ENCODE measurements at places on chromosomes 13 and 19. TPM values are rescaled to one million over a fixed set of nuclear protein-coding genes. Genes with fewer than 3 reads are reported as not detected.

Gene PCDH8
- total RNA-seq, result not detected

Gene ERICH6B
- not detected for total RNA-seq

Gene IGFL3
- not detected for total RNA-seq

Gene DKKL1
- total RNA-seq, result 0.35 TPM

Gene CLDND2
- not detected for total RNA-seq

Gene KPTN
- total RNA-seq, result 1.4 TPM

Gene URAD
- total RNA-seq, result not detected

Gene PSG4
- 22.4 TPM for total RNA-seq

Gene DIRAS1
- not detected for total RNA-seq

Gene ZNF729
- not detected for total RNA-seq

Gene SELENOW
- total RNA-seq, result 217 TPM

Gene CEACAM20
- not detected for total RNA-seq

Gene ZNF345
- 5.5 TPM for total RNA-seq

Gene LHB
- total RNA-seq, result 0.25 TPM

Gene IRGC
- not detected for total RNA-seq

Gene MBD3L3
- not detected for total RNA-seq

Gene SHANK1
- 0.65 TPM for total RNA-seq

Gene PSG11
- total RNA-seq, result not detected

Gene SLC10A2
- not detected for total RNA-seq

Gene ONECUT3
- not detected for total RNA-seq

Gene N4BP2L2
- 98.5 TPM for total RNA-seq

Gene NLRP9
- total RNA-seq, result not detected

Gene SLC25A41
- 0.10 TPM for total RNA-seq

Gene ZNF208
- 1.4 TPM for total RNA-seq

Gene CALR3
- not detected for total RNA-seq

Gene LIG1
- 27.3 TPM for total RNA-seq

Gene C19orf38
- not detected for total RNA-seq

Gene SERTAD3
- 13.2 TPM for total RNA-seq

Gene LSR
- total RNA-seq, result 42.8 TPM

Gene CNFN
- not detected for total RNA-seq

Gene KLHL1
- not detected for total RNA-seq

Gene PDX1
- total RNA-seq, result not detected

Gene PSG1
- total RNA-seq, result 0.70 TPM

Gene ZNF30
- total RNA-seq, result 4.7 TPM

Gene C19orf85
- total RNA-seq, result not detected

All from renal cortical epithelial cell (primary cell).